ENCODE measurements at places on chromosomes 6 and 20.

DNA sequence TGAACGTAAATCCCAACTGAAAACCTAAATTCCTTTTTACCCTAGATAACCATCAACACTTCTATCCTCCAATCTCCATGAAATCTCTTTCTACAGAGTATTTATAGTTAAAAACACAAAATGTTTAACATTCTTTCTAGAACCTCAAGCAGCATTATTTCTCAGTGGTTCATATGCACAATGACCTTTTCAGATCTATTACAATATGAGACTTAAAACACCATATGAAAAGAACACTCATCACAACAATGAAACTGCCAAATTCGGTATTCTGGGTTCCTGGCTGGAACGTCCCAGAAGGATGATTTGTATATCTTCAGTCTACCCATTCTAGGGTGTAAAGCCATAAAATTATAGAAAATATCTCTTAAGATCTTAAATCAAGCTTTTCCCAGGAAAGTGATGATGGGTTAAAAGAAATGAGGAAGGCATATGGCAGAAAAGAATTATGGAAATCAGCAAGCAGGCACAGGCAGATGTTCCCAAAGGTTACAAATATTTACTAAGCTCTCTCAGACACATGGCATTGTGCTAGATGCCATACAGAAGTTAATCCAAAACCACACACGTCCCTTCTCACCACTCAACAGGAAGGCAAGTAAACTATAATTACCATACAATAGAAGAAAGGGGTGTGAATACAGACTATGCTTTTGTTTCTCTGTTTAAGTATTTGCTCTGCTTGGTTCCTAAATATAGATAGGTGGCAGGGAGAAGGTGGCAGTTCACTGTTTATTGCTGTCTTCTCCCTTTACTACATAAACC lies 118.0 kb downstream of the CHD6 start:
- DNase-seq: no peak

DNA sequence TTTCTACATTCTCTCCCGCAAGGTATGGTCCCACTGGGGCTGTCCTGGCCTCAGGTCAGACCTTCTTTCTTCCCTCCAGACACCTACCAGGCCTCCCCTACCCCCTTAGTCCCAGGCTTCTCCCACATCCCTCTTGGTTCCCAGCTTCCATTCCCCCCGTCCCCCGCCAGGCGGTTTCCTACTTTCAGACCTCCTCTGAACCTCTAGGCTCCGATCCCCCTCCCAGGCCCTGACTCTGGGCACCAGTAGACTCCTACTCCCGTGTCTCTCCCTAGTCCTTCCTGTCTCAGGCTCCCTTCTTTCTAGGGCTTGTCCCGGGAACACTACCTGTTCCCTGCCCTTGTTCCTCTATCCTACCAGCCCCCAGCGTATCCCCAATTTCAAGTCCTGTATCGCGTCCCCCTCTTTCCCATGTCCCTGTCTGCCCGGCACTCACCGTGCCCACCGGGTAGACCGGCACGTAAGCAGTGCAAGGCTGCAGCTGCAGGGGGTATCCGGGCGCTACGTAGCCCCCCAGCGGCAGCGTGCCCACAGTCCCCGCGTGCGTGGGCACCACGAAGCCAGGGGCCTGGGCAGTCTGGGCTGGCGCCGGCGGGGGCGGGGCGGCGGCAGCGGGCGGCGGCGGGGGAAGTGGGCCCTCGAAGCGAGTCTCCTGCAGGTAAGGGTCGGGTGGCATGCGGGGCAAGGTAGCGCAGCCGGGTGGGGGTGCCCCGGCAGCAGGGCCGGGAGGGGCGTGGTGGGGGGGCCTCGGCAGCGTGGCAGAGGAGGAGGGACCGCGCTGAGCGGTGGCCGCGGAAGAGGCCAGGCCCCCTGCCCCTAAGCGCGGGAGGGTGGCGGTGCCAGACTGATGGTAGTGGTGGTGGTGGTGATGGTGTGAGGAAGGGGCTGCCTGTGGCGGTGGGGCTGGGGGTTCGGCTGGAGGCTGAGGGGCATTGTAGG lies 1.5 kb downstream of the PRRT1 start:
- no peak for DNase-seq

- no peak for DNase-seq
Measured at GRCh38 chr6:167116109-167116837, 6.6 kb upstream of the CCR6 start.

GRCh38 chr20:11905460-11906179 lies 12.1 kb upstream of the BTBD3 start:
- DNase-seq: no peak

GRCh38 chr6:17293395-17293794 lies 12.2 kb downstream of the RBM24 start:
- no peak for DNase-seq

DNA sequence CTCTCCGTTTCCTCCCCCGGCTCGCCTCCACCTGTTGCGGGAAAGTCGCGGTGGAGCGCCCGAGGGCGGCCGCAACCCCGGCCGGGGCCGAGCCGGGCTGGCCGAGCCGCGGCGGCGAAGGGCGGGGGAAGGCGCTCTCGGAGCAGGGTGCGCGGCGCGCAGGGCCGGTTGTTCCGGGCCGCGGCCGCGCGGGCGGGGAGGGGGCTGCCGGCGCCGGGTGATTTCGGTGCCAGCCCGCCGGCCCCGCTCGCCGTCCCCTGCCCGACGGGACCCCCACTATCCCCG lies 235 bp downstream of the MAP7 start:
- DNase-seq: no peak

- no peak for DNase-seq
Measured at GRCh38 chr6:22017766-22018165, 279.1 kb downstream of the PRL start.

- DNase-seq: no peak
Measured at GRCh38 chr6:73234733-73235132, 9.4 kb upstream of the KHDC1L start.

- no peak for DNase-seq
Measured at GRCh38 chr6:89082486-89082891, 1.9 kb downstream of the PNRC1 start.

DNA sequence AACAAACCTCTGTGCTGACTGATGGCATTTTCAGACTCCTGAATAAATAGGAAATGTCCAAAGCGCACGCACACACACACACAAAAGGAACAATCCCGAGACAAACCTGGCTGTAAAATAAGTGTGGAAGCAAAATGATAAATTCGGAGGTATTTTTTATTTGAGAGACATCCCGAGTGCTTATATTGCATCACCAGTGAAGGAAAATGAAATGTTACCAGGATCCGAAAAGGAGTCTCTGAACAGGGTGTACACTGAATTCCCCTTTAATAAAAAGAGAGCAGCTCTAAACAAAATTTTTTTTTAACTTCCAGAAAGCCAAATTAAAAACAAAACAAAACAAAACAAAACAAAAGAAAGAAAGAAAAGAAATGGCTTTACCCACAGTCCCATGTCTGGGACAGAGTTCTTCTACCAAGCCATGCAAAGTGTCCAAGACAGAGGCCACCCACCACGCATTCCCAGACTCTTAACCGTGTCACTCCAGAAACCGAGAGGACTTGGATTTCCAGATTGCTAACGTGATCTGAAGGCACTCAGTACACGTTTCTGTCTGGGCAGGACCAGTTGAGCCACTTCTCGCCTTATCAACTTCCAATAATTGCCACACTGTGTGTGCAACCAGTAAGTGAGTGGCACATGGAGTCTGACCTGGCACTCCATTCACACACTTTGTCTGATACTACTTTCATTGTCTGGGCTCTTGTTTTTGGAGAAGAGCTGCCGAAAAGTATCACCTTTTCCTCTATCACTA lies 817 bp downstream of the ME1 start:
- no peak for DNase-seq

DNA sequence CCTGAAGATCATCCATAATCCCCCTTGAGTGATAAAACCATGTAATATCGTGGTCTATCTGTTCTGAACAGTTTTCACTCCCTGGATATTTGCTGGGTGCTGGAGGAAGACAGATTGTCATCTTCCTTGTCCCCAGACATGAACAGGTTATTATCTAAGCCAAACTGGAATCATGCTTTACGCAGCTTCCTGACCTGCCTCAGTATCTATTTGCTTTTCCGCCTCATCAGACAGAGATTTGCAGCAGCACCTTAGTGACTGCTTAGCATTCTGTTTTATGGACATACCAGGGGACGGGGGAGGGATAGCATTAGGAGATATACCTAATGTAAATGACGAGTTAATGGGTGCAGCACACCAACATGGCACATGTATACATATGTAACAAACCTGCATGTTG lies 124.6 kb downstream of the SLC23A2 start:
- no peak for DNase-seq

GRCh38 chr6:143589162-143589561 lies 77.6 kb upstream of the FUCA2 start:
- DNase-seq: no peak

GRCh38 chr20:11796026-11796425 lies 121.7 kb upstream of the BTBD3 start:
- DNase-seq: no peak

DNA sequence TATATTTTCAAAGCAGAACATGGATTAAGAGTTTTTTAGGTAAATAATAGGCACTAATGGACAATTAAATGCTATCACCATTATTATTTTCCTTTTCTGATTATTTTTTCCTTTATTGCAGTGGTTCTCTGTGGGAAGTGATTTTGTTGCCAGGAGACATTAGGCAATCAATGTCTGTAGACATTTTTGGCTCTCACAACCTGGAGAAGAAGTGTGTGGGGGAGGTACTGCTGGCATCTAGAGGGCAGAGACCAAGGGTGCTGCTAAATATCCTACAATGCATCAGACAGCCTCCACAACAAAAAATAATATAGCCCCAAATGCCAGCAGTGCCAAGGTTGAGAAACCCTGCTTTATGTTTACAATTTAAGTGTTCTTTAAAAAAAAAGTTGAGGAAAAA lies 8.3 kb downstream of the IFNGR1 start:
- DNase-seq: no peak

- DNase-seq: no peak
Measured at GRCh38 chr20:48189181-48189580, 403.9 kb upstream of the SULF2 start.

GRCh38 chr6:4636191-4636880 lies 139.9 kb upstream of the CDYL start:
- no peak for DNase-seq

DNA sequence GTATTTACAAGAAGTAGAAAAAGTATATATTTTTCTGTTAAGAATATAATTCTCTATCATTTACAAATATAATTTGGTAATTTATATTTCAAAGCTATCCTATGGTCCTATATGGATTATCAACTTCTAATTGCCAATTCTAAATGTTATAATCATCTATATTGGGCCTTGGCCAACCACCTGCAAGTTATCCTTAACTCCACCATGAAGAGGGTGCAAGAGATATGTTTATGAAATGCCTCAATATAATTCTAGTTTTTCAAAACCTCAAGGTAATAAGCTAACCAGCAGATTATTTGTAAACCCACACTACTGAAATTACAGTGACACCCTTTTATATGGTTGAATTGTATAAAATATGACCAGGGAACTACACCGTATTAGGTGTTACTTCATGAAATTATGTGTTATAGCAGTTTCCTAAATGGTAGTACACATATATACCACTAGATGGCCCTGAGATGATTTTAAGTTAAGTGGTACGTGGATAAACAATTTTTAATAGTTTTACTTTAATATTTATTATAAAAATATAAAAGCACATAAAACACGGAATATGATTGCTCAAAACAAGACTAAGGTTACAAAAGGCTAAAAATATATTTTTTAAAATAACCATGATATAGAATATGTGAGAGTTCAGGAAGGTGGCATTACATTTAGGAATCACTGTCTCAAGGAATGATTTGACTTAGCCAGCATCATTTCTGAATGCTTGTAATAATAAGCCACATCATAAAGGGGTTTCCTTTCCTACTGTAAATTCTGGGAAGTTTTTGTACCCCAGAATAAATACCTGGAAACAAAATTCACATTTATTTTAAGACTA lies 9.8 kb upstream of the PNISR start:
- DNase-seq: no peak

DNA sequence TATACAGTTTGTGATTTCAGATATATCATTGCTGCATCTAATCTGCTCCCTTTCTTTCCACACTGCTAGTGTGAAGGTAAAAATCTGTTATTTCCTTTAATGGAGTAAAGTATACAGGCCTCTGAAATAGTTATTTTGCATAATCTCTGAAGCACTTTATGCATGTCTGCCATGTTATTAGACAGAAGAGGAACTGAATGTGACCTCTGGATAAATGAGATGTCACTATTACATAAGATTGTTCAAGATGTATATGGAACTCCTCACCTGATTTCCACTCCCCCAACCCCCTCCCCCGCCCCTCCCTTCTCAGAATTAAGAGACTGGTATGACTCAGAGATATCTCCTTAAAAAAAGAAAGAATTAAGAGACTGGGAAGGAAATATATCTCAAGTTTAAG lies 26.3 kb downstream of the SERINC1 start:
- DNase-seq: no peak

GRCh38 chr20:38387953-38388352 lies 41.7 kb downstream of the LBP start:
- no peak for DNase-seq

DNA sequence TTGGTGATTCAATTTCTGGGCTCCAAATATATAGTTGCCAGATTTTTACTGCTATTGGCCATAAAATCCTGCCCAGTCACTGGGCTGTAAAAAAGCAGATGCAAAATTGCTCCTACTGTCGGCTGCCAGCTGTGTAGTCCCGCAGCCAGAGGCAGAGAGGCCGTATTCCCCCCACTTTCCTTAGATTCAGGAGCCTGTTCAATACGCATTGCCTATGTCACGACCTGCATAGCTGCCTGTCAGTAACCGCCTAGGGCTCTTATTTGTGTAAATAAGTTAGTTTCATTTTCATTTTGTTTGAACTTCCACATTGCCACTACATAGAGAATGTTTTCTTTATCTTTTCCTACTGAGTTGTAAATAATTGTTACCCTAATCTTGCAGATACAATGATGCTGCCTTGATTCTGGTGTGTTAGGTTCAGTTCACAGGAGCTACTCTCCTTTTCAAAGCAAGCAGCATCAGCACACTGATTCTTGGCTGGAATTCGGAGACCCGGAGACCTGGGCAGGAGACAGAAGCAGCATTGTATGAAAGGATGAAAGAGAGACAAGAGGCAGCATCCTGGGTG lies 46.0 kb upstream of the UST start:
- DNase-seq: no peak

DNA sequence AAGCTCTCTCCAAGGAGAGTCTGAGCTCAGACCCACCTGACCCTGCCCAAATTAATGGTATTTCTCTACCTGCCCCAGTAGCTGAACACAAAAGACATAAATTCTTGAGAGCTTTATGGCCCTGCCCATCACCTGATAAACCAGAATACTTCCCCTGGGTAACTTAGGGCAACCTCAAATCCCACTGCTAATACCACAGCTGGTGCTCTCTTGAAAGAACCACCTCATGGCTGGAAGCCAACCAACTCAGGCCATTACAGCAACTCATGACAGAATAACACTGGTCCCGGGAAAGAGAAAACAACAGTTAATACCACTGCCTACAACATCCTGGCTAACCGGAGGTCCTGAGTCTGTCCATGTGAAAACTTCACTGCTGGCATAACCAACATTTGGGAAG lies 328.6 kb downstream of the NKAIN2 start:
- DNase-seq: no peak

- no peak for DNase-seq
Measured at GRCh38 chr20:62714799-62715198, 6.2 kb downstream of the NTSR1 start.
